ENCODE measurements at places on chromosomes 7 and 10.

DNA sequence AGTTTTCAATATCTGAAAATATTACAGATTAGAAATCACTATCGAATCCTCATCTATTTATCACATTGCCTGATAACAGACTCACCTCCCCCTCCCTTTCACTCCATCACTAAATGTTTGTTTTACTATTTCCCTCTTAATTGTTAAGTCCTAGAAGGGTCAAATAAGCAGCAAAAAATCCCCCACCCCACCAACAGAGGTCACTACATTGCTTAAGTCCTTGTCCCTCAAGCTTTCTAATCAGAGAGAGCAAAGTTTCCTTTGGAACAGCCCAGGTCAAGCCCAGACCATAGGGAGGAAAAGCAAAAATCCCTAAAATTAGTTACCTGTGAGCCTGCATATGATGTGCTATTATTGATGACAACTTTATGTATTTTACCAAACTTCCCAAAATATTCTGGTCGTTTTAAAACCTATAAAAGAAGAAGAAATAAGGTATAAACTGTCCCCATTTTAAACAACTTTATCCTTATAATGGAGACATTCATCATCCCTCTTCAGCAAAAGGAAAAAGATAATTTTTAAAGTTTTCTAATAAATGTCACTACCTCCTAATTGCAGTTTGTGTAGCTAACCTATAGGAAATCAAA lies 95.0 kb downstream of the CNOT4 start:
- H3K27ac ChIP-seq, result no peak overlapping the region
- no peaks in the 10 kb centered on the region for H3K27me3 ChIP-seq
- H3K36me3 ChIP-seq, result no peaks in the 10 kb centered on the region
- H3K4me1 ChIP-seq, result peaks cover 6% of the 10 kb centered on the region
- no peak for DNase-seq

DNA sequence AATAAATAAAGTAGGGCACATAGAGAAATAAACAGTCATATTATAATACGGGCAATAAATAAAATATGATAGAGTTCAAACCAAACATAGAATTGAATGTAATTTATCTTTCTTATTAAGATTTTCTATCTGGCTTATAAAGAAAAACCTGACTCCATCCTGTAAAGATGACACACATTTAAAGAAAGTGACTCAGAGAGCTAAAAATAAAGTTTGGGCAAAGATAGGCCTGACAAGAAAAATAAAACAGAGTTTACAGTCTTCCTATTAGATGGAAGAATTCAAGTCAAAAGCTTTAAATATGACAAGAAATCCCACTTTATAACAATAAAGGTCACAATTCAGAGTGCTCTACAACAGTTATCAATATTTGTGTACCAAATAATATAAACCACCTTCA lies 580.6 kb downstream of the PHTF2 start:
- H3K4me1 ChIP-seq, result no peaks in the 10 kb centered on the region
- H3K27me3 ChIP-seq, result no peaks in the 10 kb centered on the region
- no peaks in the 10 kb centered on the region for H3K36me3 ChIP-seq
- H3K4me3 ChIP-seq, result no peak overlapping the region
- no peak overlapping the region for H3K27ac ChIP-seq

DNA sequence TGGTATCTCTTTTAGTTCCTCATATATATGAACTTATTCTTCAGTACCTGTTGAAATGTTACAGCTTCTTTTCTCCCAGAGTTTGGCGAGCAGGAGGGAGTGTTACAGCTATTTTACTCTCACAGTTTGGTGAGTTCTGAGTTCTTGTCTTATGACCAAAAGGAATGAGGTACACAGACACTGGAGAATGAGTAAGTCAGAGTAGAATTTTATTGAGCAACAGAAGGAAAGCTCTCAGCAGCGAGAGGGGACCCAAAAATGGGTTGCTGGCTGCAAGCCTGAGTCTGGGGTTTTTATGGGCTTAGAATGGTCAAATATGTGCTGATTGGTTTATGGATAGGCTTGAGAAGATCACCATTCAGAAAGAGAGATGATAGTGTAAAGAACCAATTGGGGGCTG lies 175.2 kb downstream of the CDK14 start:
- no peaks in the 10 kb centered on the region for H3K4me1 ChIP-seq
- H3K27ac ChIP-seq, result no peak overlapping the region
- H3K27me3 ChIP-seq, result no peaks in the 10 kb centered on the region
- H3K4me3 ChIP-seq, result no peak overlapping the region
- DNase-seq, result no peak

DNA sequence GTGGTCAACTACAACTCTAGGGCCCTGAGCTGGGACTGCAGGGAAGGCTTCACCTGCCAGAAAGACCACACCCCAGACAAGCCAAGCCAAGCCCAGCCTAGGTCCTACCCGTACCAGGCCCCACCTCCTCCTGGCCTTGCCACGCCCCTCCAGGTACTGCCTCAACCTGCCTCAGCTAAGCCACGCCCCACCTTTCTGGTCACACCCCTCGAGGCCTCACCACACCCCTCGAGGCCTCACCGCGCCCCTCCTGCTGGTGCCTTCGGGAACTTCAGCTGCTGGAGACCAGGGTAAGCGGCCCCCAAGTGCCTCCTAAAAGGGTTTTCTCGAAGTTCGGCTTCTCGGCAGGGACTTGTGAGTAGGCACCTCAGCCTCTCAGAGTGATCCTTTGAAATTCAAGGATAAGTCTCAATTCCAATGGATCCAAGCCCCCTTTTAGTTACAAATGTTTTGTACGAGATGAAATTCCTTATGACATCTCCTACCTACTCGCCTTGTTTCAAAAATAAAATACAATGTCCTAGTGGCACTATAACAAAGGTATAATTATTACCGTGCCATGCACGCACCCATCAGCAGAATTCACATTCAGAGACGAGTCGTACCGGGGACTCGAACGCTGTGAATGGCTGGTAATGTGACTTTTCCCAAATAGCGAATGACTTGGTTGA lies 171.2 kb downstream of the ARHGAP21 start:
- H3K4me3 ChIP-seq, result no peak overlapping the region
- H3K4me1 ChIP-seq, result peaks cover 9% of the 10 kb centered on the region
- DNase-seq, result no peak

GRCh38 chr10:34647160-34647559 lies 167.9 kb downstream of the PARD3 start:
- H3K4me1 ChIP-seq, result no peaks in the 10 kb centered on the region
- H3K27me3 ChIP-seq, result peaks cover 5% of the 10 kb centered on the region
- no peak for DNase-seq
- no peak overlapping the region for H3K4me3 ChIP-seq

- H3K27ac ChIP-seq, result no peak overlapping the region
- no peaks in the 10 kb centered on the region for H3K27me3 ChIP-seq
- DNase-seq, result no peak
- no peak overlapping the region for H3K4me3 ChIP-seq
These were observed 216.6 kb downstream of the TWIST1 start for GRCh38 chr7:18900803-18901202.

DNA sequence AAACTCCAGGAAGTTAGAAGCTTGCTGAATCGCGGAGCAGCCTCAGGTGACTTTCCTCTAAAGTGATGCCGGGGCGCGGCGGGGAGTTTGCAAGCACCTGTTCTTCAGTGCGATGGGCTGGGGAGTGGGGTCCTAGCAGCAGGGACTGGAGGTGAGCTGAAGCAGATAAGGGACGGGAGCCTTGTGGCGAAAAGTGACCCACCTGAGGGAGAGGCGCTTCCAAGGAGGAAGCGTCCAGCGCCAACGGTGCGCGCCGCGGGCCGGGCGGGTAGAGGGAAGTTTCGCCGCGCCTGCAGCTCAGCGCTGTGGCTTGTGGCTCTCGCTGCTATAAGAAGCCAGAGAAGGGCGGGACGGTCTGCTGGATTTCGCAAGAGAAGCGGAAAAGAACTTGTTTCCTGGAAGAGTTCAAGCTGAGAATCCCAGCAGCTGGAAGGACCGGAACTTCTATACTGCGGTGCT lies at the start of gene STEAP4:
TSS of gene STEAP4 (minus strand) at position 305 of the 459 bp plus-strand sequence. CDS start 22,625 bp downstream, outside the sequence.
- peak; percentile 60 for DNase-seq
- H3K4me3 ChIP-seq, result peak within 1 kb of the TSS; percentile 47
- H3K36me3 ChIP-seq, result no peaks in the 10 kb centered on the region

DNA sequence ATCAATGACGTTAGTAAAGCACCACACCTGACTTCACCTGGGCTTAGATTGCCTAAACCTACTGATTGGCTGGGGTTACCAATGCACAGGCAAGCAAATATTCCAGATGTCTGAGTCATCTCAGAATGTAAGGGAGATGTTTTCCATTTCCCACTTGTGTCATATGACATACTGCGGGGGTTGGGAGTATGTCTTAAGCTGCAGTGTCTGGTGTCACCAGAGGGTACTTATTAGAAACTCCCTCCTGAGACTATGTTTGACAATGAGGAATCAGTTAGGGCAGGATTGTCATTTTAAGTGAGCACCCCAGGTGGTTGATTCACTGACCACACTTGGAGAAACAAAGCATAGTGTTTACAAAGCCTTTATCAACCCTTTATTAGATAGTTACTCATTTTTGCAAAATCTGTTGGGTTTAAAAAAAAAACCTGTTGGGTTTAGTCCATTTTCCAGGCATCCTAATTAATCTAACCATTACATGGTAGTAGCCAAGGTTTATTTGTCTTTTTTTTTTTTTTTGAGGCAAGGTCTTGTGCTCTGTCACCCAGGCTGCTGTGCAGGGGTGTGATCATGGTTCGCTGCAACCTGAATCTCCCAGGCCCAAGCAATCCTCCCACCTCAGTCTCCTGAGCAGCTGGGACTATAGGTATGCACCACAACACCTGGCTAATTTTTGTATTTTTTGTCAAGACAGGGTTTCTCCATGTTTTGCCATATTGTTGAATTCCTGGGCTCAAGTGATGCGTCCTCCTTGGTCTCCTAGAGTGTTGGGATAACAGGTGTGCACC lies 72.5 kb downstream of the CDK6 start:
- no peak for DNase-seq
- H3K4me3 ChIP-seq, result no peak overlapping the region
- H3K4me1 ChIP-seq, result peaks cover 51% of the 10 kb centered on the region
- H3K27ac ChIP-seq, result no peak overlapping the region
- H3K36me3 ChIP-seq, result peaks cover 34% of the 10 kb centered on the region
- no peaks in the 10 kb centered on the region for H3K27me3 ChIP-seq

DNA sequence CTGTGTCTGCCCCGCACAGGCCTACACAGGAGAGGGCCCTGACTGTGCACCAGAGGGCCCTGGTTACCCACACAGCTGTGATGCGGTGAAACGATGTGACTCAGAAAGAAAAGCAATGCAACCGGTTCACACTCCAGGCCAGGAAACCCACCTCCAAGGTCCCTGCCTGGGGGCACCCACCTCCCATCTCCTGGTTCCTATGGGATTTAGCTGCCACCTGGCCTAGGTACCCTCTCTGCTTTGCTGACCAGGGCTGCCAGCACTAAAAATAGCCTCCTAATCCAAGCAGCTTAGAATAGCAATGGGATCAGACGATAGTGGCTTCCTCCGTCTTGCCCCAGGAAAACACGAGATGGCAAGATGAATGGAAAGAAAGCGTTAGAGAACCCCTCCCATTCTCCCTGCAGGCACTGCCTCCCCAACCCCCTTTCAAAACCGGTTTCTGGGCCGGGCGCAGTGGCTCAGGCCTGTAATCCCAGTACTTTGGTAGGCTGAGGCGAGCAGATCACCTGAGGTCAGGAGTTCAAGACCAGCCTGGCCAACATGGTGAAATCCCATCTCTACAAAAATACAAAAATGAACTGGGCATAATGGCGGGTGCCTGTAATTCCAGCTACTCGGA lies 12.4 kb downstream of the RBP3 start:
- H3K27me3 ChIP-seq, result no peaks in the 10 kb centered on the region
- no peak overlapping the region for H3K4me3 ChIP-seq
- H3K27ac ChIP-seq, result no peak overlapping the region
- peak; percentile 13 for DNase-seq
- no peaks in the 10 kb centered on the region for H3K36me3 ChIP-seq
- H3K4me1 ChIP-seq, result no peaks in the 10 kb centered on the region

GRCh38 chr7:41694495-41694894 lies 8.4 kb downstream of the INHBA start:
- peaks cover 30% of the 10 kb centered on the region for H3K27me3 ChIP-seq
- H3K27ac ChIP-seq, result no peak overlapping the region
- peak overlapping the region; percentile 7 for H3K4me3 ChIP-seq
- no peak for DNase-seq
- peaks cover 7% of the 10 kb centered on the region for H3K4me1 ChIP-seq

DNA sequence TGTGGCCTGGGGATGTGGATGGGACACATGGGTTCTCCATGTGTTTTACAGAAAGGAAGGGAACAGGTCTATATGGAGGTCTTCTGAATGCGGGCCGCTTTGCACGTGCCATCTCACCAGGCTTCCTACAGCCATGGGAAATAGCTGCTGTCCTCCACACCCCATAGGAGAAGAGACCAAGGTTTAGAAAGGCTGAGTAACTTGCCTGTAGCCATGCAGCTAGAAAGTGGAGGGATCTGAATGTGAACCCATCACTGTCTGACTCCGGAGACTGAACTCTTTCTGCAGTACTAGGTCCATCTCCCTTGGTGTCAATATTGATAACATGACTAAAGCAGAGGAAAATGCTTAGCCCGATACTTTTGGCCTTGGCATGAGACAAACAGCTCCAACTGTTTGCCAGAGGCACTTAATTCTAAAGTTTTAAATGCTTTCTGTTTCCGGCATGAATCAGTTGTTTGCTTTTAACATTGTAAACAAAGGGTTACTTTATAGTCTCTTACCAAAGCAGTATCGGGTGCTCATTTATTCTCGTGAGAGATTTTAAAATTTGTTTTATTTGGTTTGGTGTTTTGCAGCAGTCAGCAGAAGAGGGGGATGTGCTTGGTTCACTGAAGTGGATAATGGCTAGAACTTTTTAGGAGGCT lies 64.8 kb upstream of the LOXL4 start:
- H3K27me3 ChIP-seq, result no peaks in the 10 kb centered on the region
- H3K4me3 ChIP-seq, result no peak overlapping the region
- H3K4me1 ChIP-seq, result no peaks in the 10 kb centered on the region
- no peaks in the 10 kb centered on the region for H3K36me3 ChIP-seq

GRCh38 chr7:154183482-154183881 lies 131.3 kb downstream of the DPP6 start:
- H3K27ac ChIP-seq, result no peak overlapping the region
- H3K4me3 ChIP-seq, result no peak overlapping the region
- no peak for DNase-seq
- H3K4me1 ChIP-seq, result no peaks in the 10 kb centered on the region
- no peaks in the 10 kb centered on the region for H3K36me3 ChIP-seq

- H3K4me3 ChIP-seq, result no peak overlapping the region
- H3K27me3 ChIP-seq, result no peaks in the 10 kb centered on the region
- peaks cover 30% of the 10 kb centered on the region for H3K4me1 ChIP-seq
- no peak overlapping the region for H3K27ac ChIP-seq
- no peak for DNase-seq
These were observed 314.2 kb upstream of the KLF6 start for GRCh38 chr10:4099202-4099601.

DNA sequence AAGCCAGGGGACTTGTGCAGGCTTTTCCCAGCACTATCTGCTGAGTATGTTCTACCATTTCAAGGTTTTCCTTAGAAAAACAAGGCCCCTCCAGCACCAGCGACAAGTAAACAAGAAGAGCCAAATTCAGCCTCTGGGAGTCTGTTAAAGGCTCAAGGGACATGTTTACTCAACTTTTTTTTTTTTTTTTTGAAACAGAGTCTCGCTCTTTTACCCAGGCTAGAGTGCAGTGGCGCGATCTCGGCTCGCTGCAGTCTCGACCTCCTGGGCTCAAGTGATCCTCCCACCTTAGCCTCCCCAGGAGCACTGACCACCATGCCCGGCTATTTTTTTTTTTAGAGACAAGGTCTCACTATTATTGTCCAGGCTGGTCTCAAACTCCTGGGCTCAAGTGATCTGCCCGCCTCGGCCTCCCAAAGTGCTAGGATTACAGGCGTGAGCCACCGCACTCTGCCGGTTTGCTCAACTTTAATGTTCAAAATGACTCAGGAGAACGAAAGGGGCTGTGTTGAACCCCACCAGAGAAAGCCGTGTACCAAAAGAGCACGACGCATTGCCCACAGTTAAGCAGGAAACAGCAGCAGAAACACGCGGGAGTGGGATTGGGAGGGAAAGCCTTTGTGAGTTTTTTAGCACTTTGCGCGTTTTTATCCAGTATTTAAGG lies 772 bp downstream of the PRDX3 start:
- peak overlapping the region; percentile 92 for H3K4me3 ChIP-seq
- no peaks in the 10 kb centered on the region for H3K27me3 ChIP-seq
- peaks cover 26% of the 10 kb centered on the region for H3K4me1 ChIP-seq
- peaks cover 12% of the 10 kb centered on the region for H3K36me3 ChIP-seq
- peak overlapping the region; percentile 98 for H3K27ac ChIP-seq
